ENCODE measurements at places on chromosomes 3 and 15. TPM values are rescaled to one million over a fixed set of nuclear protein-coding genes. Genes with fewer than 3 reads are reported as not detected.

Gene NR1I2
- total RNA-seq: 1.4 TPM

Gene NEK10
- total RNA-seq: 1.4 TPM

Gene LTK
- 0.51 TPM for total RNA-seq

GRCh38 chr3:147007736-147008245 lies 398.6 kb downstream of the ZIC4 start:
- no peak overlapping the region for H3K27ac ChIP-seq
- no peaks in the 10 kb centered on the region for H3K27me3 ChIP-seq
- no peaks in the 10 kb centered on the region for H3K4me1 ChIP-seq
- no peak for DNase-seq
- H3K36me3 ChIP-seq: no peaks in the 10 kb centered on the region

DNA sequence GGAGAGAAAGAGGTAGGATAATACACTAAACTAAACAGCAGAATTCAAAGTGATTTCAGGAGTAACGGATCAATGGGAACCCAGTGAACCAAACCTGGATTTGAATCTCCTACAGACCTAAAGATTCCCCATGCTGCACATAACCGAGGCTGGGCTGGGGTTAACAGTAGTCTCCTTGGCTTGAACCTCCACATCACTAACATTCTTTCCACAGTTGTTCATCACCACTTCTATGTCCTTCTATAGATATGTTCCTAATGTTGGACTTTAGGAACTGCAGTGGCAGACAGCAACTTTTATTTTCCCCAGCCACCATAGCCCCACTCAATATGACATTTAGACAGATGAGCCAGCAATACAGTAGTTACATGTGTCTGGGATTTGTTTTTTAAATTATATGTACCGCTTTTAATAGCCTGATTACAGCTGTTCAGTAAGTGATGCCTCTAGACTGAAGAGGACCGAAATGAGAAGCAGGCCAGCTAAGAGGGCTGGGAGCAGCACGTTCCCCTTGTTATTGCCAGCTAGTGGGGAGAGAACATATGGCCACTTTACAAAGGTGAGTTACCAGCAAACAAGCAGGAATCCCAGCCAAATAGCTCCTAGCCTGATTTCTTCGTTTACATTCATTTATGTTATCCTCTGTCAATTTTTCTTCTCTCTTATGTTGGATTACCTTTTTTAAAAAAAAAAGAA lies 472.6 kb upstream of the CDIN1 start:
- no peaks in the 10 kb centered on the region for H3K4me1 ChIP-seq
- no peaks in the 10 kb centered on the region for H3K36me3 ChIP-seq
- no peak overlapping the region for H3K27ac ChIP-seq
- DNase-seq: no peak
- no peak overlapping the region for H3K4me3 ChIP-seq
